Activated CD4-positive, alpha-beta T cell treated with anti-CD3 and anti-CD28 coated beads, Interleukin-2, amount 50 U/mL, for 24 hours (primary cell): ENCODE measurements at places on chromosomes 11 and 22.

GRCh38 chr22:23152238-23153114 lies 7.2 kb downstream of the RAB36 start:
- DNase-seq: no peak

- no peak for DNase-seq
Observed at GRCh38 chr11:134554861-134555260, 142.8 kb upstream of the B3GAT1 start.

- peak; percentile 34 for DNase-seq
Observed at GRCh38 chr11:124586238-124586860, 16.6 kb downstream of the OR8A1 start.

GRCh38 chr22:31556627-31557203 lies 60.4 kb downstream of the SFI1 start:
- no peak for DNase-seq

- DNase-seq: no peak
Observed at GRCh38 chr11:85709941-85710702, 24.1 kb upstream of the CCDC89 start.
